ENCODE measurements at places on chromosomes 4 and X.

DNA sequence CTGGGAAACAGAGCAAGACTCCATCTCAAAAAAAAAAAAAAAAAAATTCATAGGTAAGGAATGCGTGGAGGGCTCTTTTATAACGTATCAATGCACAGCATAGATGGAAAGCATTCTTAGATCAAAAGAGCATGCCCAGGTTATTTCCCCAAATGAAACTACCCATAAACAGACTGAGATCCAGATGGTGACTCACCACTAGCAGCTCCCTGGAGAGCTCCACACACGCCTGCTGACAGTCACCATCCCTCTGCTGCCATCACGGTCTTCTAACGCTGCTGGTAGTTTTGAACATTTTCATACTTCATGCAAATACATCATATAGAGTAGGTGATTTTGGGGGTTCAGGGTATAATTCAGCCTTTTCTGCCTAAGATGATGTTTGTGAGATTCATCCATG is 136.9 kb downstream of the ASMT start:
- DNase-seq, result no peak

DNA sequence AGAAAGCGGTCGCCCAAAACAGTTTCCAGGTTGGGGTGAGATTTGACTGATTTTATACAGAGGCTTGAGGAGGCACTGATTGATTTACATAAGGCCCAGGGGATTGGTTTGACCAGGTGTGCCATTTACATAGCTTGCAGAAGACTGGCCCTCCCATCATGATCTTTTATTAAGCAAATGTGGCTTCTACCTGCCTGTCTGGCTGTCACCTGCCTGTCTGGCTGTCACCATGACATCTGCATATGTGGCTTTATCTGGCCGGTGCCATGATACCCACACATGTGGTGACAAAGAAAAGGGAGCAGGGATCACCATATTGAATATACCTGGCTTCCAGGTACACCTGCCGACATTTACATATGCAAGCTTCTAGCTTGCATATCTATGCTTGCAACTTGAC is 17.0 kb upstream of the CDS1 start:
- DNase-seq, result no peak

DNA sequence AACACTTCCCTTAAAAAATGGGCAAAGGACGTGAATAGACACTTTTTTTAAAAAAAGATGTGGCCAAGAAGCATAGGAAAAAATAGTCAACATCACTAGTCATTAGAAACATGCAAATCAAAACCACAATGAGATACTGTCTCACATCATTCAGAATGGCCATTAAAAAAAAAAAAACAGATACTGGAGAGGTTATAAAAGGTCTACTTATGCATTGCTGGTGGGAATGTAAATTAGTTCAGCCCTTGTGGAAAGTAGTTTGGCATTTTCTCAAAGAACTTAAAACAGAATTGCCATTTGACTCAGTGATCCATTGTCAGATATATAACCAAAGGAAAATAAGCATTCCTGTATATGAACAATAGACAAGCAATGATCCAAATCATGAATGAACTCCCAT is 352.8 kb upstream of the EPHA5 start:
- DNase-seq, result no peak

GRCh38 chr4:114603497-114603896 is 4.9 kb downstream of the UGT8 start:
- peak; percentile 49 for DNase-seq

DNA sequence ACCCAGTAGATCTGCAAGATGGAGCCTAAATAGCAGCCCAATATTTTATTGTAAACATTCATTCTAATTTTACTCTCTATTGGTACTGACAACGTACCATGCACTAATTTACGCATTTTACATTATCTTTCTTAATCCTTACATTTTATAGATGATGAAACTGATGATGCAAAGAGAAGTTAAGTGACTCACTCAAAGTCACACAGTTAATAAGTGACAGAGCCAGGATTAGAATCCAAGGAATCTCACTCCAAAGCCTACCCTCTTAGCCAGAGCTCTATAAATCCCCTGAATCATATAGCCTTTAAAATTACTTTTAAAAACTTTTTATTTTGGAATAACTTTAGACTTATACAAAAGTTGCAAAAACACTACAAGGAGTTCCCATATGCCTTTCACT is 37.6 kb downstream of the PHKA1 start:
- DNase-seq, result no peak

DNA sequence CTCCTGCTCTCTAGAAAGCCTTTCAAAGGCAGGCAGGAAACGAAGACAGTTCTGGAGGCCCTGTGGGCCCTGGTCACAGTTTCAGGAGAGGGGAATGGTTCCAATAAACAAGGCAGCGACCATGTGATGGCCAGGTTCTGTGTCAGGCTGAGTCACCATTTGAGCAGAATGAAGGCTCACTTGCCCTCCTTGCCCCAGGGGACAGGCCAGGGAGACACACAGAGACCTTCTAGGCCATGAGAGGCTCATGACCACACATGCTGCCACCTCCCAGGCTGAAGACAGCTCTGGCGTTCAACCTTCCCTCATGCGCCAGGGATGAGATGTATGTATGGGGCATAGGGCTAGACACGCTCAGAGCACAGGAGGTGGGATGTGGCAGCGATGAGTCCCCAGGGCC is 22.9 kb upstream of the TRIM2 start:
- DNase-seq, result no peak

DNA sequence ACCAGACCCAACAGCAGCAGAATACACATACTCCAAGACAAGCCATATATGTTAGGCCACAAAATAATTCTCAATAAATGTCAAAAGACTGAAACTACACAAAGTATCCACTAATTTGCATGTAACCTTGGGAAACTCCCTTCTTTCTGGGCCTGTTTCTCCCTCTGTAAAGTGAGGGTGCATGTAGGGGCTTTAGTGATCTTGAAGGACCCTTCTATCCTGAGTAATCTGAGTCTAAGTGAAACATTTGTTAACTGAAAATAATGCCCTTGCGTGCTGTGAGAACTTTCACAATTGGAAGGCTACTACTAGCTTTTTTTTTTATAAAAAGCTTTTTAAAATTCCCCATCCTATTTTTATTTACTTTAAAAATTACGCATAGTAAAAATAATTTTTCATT is 125.2 kb downstream of the NEXMIF start:
- DNase-seq, result no peak

DNA sequence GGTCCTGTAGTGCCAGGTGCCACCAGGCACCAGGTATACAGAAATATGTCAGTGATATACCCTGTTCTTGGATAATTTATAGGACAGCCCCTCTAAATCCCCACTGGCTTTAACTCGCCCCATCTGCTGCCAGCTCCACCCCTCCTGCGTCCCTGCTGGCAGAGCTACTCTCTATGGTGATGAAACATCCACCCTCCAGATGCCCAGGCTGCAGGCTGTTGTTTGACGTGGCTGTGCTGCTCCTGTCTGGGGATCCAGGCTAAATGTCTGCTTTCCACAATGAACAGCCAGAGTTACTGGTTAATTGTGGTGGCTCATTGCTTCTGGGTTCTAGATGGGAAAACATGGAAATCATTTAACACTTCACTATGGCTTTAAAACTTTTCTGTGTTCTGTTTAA is 12.9 kb downstream of the NHSL2 start:
- DNase-seq, result no peak

DNA sequence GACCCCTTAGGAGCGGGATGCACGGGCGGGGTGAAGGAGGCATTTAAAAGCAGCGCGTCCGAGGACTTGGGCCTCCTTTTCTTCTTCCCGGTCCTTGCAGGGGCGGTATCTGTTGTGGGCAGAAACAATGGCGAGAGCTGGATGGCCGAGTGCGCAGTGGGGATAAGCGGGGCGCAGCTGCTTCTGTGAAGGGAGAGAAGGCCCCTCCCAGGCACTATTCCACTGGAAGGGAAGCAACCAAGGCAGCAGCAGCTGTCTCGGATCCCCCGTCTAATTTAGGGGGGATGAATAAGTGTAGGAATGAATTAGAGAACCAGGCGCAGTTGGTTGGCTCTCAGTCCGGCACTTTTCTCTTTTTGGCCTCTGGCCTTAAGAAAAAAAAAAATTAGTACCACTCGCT is 995 bp downstream of the SMARCA5 start:
- DNase-seq, result peak; percentile 6

DNA sequence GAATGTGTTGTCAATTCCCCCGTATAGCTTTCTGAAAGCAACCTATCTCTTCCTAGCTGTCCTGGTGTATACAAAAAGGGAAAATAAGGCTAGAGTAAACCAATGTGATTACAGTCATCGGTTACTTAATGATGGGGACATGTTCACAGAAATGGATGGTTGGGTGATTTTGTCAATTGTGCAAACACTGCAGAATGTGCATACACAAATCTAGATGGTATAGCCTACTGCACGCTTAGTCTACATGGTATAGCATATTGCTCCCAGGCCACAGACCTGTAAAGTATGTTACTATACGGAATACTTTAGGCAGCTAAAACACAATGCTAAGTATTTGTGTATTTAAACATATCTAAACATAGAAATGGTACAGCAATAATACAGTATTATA is 5.1 kb downstream of the DTHD1 start:
- DNase-seq, result no peak

GRCh38 chr4:134533068-134533467 is 331.5 kb upstream of the PABPC4L start:
- no peak for DNase-seq

DNA sequence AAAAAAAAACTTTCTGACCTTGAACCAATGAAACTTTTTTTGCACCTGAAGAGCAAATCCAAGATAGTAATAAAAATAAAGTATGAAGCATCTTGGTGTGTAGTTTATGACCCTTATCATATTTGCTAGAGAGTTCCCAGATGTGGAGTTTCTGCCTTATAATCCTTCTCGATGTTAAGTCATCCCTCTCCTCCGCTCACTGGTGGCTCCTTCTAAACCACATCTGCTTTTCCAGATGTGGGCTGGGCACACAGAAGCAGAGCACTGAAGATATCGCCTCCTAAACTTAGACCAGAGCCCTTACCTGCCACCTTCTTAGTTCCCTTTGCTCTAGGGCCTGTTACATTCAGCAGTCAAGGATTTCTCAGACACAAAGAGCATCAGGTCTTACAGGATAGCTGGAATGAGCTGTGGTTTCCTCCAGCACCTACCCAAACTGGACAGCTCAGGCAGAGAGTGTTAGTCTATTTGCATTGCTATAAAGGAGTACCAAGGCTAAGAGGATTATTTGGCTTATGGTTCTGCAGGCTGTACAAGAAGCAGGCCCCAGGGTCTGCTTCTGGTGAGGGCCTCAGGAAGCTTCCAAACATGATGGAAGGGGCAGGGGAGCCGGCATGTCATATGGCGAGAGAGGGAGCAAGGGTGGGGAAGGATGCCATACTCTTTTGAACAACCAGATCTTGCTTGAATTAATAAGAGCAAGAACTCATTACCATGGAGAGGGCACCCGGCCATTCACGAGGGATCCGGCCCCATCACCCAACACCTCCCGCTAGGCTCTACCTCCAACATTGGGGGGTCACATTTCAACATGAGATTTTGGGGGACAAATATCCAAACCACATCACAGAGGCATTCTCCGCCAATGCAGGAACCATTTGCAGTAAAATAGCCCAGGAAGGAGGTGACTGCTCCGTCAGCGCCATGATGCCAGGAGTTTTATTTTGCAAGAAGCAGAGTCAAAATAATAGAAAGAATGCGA is 75.6 kb upstream of the HELT start:
- DNase-seq, result no peak

All from germinal center (tissue), 1 donor.